ENCODE measurements at places on chromosomes 2 and 18.

GRCh38 chr2:12587729-12588522 lies 128.8 kb upstream of the TRIB2 start:
- no peak for DNase-seq

DNA sequence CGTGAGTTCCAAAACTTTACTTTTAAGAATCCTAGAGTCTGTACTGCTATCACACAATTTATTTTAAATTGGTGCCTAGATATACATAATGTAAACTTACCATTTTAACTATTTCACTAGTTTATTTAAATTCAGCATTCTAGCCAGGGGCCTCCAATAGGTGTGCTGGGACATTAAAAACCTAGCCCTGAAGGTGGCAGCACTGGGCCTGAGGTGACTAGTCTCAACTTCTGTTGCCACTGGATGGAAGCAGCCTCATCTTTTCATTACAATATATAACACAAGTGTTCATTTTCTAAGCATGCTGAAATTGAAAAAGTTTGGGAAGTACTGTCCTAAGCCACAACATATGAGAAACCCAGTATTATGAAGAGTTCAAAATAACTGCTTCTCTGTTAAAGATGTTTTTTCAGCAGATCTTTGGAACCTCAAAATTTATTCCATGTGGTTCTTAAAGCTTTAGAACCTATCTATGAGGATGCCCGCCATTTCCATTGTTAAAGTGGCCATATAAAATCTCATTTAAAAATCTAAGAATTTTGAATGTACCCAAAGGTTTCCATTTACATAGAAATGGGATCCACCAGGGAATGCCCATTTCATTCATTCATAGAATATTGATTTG lies 2.9 kb upstream of the RBBP8 start:
- peak; percentile 10 for DNase-seq

GRCh38 chr2:156471762-156472161 lies 35.6 kb downstream of the GPD2 start:
- DNase-seq, result no peak

- DNase-seq, result no peak
Measured at GRCh38 chr2:178836807-178837206, 29.6 kb upstream of the TTN start.

GRCh38 chr2:152089238-152089637 lies 9.6 kb downstream of the CACNB4 start:
- no peak for DNase-seq

GRCh38 chr2:224155896-224156295 lies 116.8 kb upstream of the SERPINE2 start:
- DNase-seq, result no peak

DNA sequence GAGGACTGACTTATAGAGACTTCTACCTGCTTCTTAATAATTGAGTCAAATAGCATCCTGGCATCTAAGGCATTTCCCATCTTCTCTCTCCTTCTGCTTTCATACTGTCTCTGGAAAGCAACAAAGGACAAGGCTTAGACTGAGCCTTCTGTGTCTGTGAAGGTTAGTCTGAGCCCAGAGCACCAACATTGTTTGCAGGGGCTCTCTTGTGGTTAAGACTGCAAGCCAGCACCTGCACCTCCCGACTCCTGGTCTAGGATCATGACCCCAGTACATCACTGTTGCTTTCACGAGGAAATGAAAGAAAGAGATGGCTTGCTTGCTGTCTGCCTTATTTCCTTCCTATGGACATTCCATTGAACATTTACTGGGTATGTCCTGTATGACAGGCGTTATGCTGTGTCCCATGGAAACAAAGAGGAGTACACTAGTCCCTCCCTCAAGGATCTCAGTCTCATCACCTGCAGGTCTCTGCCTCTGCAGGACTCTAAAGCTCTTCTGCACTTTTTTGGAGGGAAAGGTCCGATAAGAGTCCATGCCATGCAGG lies 315.8 kb upstream of the EPAS1 start:
- DNase-seq, result no peak

GRCh38 chr2:208034503-208035140 lies 9.3 kb upstream of the PLEKHM3 start:
- DNase-seq, result no peak

GRCh38 chr2:42969231-42970150 lies 177.1 kb upstream of the HAAO start:
- DNase-seq, result no peak

DNA sequence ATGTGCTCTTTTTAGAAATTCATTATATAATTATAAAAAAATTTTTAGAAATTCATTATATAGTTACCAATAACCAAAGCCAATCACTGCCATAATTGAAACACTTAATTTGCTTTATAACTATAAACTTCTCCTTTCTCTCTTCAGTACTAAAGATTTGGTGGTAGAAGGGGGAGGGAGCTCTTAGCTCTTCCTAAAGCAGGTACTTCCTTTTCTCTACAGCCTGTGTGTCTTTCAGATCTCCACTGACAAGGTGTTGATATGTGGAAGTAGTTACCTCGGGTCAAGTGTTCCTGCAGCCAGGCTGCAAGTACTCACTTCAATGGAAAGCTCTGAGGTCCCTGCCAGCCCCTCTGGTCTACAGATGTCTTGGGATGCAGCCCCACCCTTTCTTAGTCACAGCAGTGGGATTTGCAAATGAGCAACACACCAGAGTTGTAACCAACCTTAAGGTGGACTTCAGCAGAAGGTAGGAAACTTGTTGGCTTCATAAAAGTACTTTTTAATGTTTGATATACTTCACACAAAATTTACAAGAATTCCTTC lies 690.0 kb downstream of the ARHGAP15 start:
- no peak for DNase-seq

DNA sequence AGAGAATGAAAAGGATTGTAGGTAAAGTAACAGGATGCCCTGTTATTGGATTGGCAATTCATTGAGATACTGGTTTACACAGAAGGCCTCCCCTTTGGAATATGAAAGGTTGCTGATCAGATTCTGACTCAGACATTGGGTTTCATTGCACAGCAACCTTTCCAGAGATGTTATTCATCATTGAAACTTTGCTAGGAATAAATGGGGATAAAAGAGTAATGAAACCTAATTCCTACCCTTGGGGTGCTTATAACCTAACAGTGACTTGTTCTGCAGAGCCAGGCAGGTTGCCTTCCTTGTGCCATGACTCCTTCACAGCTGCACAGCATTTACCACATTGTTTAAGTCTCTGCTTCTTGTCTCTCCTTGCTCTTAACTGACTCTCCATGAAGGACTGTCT lies 5.0 kb downstream of the NAB1 start:
- no peak for DNase-seq

- no peak for DNase-seq
Measured at GRCh38 chr18:43236921-43237320, 40.4 kb downstream of the SYT4 start.

GRCh38 chr2:70946832-70947442 lies 11.2 kb downstream of the ATP6V1B1 start:
- no peak for DNase-seq

- no peak for DNase-seq
Measured at GRCh38 chr2:158936978-158937377, 31.5 kb upstream of the TANC1 start.

- no peak for DNase-seq
Measured at GRCh38 chr2:30178618-30179434, 32.0 kb downstream of the YPEL5 start.

DNA sequence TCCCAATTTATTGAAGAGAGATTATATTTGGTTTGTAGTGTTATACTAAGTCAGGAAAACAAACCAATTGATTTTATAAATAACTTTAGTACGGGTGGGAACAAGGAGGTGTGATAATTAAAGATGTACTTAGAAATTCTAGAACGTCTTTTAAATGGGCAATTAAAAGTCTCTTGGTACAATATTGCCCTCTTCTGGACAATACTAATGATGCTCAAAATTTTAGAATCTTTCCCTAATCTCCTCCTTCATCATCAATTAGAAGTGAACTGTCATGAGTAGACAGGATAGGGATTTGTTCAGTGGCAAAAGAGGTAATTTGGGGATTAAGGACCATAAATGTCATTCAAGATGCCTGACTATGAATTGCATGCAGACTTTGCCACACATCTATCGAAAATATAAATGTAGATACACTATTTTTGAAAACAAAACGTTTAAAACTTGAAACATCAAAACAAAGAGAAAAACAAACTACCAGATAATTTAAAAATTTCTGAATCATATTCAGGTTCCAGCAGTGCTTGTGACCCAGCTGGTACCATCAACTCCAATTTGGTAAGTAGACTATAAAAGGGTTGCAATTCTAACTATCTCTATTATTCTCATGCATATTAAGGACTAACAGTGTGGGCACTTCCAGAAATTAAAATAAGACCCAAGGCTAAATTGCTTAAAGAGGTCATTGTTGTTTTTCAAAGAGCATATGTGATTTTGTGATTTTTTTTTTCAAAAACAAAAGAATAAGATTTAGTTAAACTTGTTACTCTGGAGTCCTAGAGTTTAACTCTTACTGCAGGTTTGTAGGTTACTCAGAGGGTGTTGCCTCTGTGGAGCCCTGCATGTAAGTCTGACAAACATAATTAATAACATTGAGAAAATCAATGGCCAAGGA lies 123.5 kb downstream of the LAMA3 start:
- DNase-seq, result no peak

DNA sequence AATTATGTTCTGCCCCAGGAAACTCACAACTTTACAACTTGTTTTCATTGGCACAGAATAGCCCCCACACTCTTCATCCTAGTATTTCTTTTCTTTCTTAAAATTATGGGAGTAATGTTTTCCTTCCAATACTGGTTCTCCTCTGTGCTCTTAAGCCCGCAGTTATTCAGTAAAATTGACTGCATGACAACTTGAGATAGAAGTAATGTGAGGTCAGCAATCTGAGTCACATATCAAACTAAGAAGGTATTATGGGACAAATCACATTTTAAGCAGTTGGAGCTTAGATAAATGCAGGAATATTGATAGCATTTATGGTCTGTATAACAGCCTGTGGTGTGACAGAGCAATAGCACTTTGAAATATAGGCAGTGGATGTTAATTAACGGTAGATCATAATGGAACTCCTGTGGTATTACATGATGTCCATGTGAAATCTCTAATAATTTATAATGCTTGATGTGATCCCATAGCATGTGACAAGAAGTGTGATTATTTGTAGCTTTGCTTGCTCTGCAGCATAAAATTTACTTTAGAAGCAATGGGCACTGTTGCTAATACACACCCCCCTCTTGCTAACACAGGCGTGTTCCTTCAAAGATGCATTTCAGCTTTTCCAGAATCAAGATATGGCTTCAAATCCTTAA lies 351.4 kb upstream of the CDH20 start:
- DNase-seq, result no peak

- DNase-seq, result no peak
Measured at GRCh38 chr18:55268151-55268601, 308.9 kb upstream of the CCDC68 start.

DNA sequence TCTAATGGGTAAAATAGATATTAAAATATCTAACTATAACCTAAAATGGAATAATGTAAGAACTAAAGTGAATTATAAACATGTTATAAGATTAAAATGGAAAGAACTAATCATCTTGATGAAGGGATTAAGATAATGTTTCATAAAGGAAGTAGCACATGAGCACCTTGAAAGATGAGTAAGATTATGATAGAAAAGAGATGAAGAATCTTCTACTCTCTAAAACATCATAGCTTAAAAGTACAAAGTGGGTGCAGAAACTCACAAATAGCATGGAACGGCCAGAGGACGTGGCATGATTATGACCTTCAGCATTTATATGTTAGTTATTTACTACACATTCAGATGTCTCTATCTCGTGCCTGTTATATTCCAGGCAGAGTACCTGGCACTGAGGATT lies 76.2 kb upstream of the COL5A2 start:
- no peak for DNase-seq

GRCh38 chr2:242075696-242076095 lies 206.2 kb downstream of the RTP5 start:
- DNase-seq, result no peak

- DNase-seq, result no peak
Measured at GRCh38 chr2:119389615-119390306, 23.0 kb downstream of the DBI start.

GRCh38 chr2:109699646-109700045 lies 85.5 kb downstream of the SOWAHC start:
- DNase-seq, result no peak

- DNase-seq, result no peak
Measured at GRCh38 chr2:235268535-235268934, 225.3 kb upstream of the AGAP1 start.
